Skin of body (tissue), 3 donors: ENCODE measurements at places on chromosomes 13 and 19.

- no peak for DNase-seq
Observed at GRCh38 chr19:7869453-7869909, 4.7 kb downstream of the PRR36 start.

DNA sequence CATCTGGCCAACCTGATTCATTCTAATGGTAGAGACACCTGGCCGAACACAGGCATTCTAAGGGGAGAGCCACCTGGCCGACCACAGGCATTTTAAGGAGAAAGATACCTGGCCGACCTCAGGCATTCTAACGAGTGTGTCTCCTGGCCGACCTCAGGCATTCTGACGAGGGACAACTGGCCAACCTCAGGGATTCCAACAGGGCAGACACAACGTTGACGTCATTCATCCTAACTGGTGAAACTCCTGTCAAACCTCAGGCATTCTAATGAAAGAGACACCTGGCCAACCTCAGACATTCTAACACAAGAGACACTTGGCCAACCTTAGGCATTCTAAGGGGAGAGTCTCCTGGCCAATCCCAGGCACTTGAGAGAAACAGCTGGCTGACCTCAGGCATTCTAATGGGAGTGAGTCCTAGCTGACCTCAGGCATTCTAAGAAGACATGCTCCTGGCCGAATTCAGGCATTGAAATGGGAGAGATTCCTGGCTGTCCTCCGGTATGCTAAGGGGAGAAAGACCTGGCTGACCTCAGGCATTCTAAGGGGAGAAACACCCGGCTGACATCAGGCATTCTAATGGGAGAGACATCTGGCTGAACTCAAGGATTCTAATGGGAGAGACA, 1352.5 kb downstream of the UQCRFS1 start:
- no peak for DNase-seq

GRCh38 chr13:93727211-93728141, 500.9 kb downstream of the GPC6 start:
- DNase-seq = no peak

DNA sequence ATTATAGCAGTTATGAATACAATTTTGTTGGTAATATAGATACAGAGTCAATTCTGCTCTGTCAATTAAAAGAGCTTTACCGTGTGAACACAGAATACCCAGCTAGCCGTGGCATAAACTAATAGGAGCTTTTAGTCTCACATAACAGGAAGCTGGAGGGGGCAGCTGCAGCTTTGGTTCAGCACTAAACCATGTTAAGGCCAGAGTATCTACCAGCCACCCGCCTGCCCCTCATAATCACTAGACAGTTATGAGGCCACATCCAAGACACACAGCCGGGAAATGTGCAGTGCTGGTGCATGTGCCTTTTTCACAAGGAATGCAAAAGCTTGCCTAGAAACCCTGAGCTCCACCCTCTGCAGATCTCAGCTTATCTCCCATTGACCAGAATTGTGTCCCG, 62.3 kb downstream of the SGCG start:
- no peak for DNase-seq

DNA sequence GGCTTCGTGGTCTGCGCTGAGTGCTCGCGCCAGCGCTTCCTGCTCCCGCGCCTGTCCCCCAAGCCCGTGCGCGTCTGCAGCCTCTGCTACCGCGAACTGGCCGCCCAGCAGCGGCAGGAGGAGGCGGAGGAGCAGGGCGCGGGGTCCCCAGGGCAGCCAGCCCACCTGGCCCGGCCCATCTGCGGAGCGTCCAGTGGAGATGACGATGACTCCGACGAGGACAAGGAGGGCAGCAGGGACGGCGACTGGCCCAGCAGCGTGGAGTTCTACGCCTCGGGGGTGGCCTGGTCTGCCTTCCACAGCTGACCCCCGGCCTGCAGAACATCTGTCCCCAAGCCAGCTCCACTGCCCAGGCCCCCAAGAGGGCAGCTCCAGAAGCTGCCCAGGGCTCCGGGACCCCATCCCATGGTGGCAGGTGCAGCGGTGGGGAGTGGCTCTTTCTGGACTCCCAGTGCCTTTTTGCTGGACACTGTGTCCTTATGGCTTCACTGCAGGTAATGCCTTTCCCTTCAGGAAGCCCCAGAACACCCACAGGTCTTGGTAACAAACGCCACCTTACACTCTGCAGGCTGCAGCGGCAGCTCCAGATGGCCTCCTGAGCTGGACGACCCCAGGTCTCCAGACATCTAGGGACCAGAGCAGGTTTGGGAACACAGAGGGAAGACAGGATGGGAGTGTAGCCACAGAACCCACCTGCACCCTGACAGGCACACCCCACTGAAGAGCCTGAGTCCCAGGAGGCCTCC, 9.3 kb downstream of the PLEKHF1 start:
- no peak for DNase-seq

- DNase-seq = no peak
Observed at GRCh38 chr13:104181526-104182231, 1115.5 kb upstream of the SLC10A2 start.

- DNase-seq = no peak
Observed at GRCh38 chr13:44853641-44854040, 135.6 kb downstream of the NUFIP1 start.
